ENCODE measurements at places on chromosomes 5 and 9. TPM values are rescaled to one million over a fixed set of nuclear protein-coding genes. Genes with fewer than 3 reads are reported as not detected.

DNA sequence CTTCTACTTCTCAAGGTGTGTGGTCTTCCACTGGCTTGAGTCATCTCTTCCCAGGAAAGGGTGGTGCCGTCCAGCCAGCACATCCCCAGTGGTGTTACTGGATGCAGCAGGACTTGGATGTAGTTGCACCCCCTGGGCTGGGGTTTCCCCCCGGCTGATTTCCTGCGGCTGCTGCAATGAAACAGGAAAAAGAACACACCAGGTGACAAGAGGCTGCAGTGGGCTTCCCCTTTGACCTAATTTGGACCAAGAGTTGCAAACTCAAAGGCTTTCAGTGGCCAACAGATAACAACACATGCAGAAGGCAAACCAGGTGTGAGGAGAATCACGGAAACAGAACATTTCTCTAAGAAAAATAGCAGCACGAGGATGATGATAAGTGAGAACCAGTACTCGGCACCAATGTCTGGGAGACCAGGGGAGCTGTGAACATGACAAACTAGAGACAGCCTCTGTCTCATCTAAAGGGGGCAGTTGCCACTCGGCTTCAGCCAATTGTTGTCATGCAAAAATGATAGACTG, 83.7 kb downstream of the PDE6A start:
- H3K27me3 ChIP-seq: no peaks in the 10 kb centered on the region
- H3K36me3 ChIP-seq: no peaks in the 10 kb centered on the region
- peaks cover 13% of the 10 kb centered on the region for H3K4me1 ChIP-seq
- no peak for DNase-seq
- peak overlapping the region; percentile 7 for H3K27ac ChIP-seq

DNA sequence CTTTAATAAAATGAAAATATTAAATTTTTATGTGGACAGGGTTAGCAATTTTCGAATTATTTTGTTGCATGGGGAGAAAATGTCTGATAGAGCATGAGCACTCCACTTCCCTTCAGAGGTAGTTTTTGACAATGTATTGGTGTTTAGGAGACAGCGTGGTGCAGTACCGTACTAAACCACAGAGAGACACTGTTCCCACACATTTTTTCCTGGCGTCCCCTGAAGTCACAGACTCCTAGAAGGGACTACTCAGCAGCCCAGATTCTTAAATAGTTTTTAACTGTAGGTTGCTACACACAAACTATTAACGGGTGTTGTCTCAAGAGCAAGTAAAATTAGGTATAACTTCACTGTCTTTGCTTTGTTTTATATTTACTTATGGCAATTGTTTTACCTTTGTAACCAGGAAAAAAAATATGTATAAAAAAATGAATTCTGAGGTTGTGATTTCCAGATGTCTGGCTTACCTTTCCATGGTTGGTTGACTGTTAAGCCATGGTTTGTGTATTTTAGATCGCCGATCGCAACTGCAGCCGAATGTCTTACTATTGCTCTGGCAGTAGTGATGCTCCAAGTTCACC, 171.2 kb downstream of the DOCK8 start:
- no peaks in the 10 kb centered on the region for H3K4me1 ChIP-seq
- peaks cover 95% of the 10 kb centered on the region for H3K36me3 ChIP-seq
- DNase-seq: no peak
- no peak overlapping the region for H3K4me3 ChIP-seq
- no peak overlapping the region for H3K27ac ChIP-seq
- H3K27me3 ChIP-seq: no peaks in the 10 kb centered on the region

DNA sequence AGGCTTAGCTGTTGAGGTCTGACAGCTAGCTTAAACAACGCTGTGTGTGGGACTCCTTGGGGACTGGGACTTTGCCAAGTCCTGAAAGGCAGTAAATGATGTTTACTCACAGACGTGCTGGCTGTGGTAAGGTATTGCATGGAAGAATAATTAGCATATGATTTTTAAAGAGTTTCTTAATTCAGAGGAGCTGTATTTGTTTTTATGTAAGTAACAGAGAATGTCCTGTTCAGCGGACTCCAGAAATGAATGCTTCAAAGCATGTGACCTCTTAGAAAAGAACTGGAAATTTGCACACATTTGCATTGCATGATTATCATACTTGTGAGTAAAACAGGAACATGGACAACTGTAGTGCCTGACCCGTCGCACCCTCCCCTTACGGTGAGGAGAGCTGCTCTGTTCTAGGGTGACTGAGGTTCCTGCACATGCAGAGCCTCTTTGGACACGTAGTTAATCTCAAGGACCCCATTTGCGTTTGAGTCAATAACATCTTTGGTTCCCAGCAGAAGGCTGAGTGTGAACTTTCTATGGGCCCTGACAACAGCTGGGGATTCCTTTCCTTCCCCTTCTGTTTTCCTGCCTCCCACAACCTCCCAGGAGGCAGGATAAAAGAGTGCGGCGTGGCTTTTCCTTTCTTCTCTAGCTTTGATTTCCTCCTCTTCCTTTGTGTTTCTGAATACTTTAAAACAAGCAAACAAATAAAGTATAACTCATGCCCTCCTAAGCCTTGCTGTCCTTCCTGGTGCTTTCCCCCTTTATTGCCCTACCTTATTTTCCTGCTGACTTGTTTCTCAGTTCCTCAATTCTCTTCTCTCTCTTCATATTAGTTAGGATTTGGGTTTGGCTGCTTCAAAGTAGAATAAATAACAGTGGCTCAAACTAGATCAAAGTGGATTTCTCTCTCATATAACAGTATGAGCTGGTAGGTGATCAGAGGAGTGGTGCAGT, 157.2 kb upstream of the CD180 start:
- no peaks in the 10 kb centered on the region for H3K36me3 ChIP-seq
- H3K27me3 ChIP-seq: peaks cover 6% of the 10 kb centered on the region
- peaks cover 28% of the 10 kb centered on the region for H3K4me1 ChIP-seq
- H3K27ac ChIP-seq: no peak overlapping the region

- no peak overlapping the region for H3K4me3 ChIP-seq
- no peak overlapping the region for H3K27ac ChIP-seq
- H3K4me1 ChIP-seq: peaks cover 2% of the 10 kb centered on the region
- no peaks in the 10 kb centered on the region for H3K36me3 ChIP-seq
- H3K27me3 ChIP-seq: no peaks in the 10 kb centered on the region
Measured at GRCh38 chr5:69083412-69083811, 10.4 kb upstream of the SLC30A5 start.

SERF1B gene
- total RNA-seq: 22.9 TPM

DNA sequence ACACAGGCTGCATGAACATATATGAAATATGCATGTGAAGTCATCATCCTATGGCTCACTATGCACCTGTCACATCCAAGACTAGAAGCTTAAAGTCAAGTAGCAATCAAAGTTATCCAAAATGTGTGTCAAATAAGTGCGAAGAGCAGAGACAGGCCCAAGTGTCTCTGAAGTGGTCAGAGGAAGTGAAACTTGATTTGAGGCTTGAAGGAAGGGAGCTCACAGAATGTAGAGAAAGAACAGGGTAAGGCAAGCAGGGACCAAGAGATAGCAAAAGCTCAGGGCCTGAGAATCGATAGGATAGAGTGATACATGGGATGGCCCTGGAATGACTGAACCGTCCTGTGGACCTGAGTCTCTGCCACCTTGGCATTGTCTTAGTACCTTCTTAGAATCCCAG, 274.3 kb upstream of the TRPC7 start:
- H3K4me3 ChIP-seq: no peak overlapping the region
- H3K4me1 ChIP-seq: no peaks in the 10 kb centered on the region
- no peaks in the 10 kb centered on the region for H3K27me3 ChIP-seq
- H3K36me3 ChIP-seq: no peaks in the 10 kb centered on the region
- DNase-seq: no peak

- DNase-seq: no peak
- H3K27ac ChIP-seq: peak overlapping the region; percentile 67
- H3K4me3 ChIP-seq: peak overlapping the region; percentile 92
- no peaks in the 10 kb centered on the region for H3K27me3 ChIP-seq
Measured at GRCh38 chr9:37902796-37903646, 906 bp downstream of the SLC25A51 start.

PCDHA1 gene
- not detected for total RNA-seq

DNA sequence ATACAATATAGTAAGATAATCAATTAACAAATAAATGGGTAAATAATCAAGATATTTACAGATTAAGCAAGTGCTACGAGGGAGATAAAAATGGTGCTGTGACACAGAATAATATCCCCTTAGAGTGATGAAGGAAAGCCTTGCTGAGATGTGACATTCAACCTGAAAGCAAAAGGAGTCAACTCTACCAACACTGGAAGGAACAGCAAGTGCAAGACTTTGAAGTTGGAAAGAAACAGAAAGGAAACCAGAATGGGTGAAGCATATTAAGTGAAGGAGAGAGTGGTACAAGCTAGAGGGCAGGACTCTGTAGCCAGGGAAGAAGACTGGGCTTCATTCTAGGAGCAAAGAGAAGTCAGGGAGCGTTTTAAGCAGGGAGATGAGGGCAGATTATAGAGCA, 12.2 kb upstream of the MEGF9 start:
- no peaks in the 10 kb centered on the region for H3K36me3 ChIP-seq
- H3K27ac ChIP-seq: no peak overlapping the region
- DNase-seq: no peak
- H3K4me1 ChIP-seq: peaks cover 4% of the 10 kb centered on the region

CCNI2 gene
- total RNA-seq: 10.2 TPM

SLC46A2 gene
- total RNA-seq: not detected

MACIR gene
- 1.8 TPM for total RNA-seq

- H3K4me1 ChIP-seq: no peaks in the 10 kb centered on the region
- no peak overlapping the region for H3K4me3 ChIP-seq
- no peak for DNase-seq
- no peak overlapping the region for H3K27ac ChIP-seq
Measured at GRCh38 chr5:52269401-52269800, 518.3 kb upstream of the ITGA1 start.

FLT4 gene
- 44.5 TPM for total RNA-seq

GRCh38 chr9:125707472-125707804, 430 bp upstream of the MAPKAP1 start:
- peaks cover 21% of the 10 kb centered on the region for H3K4me1 ChIP-seq
- H3K36me3 ChIP-seq: peaks cover 8% of the 10 kb centered on the region
- peaks cover 4% of the 10 kb centered on the region for H3K27me3 ChIP-seq
- DNase-seq: no peak
- peak overlapping the region; percentile 94 for H3K27ac ChIP-seq
- peak overlapping the region; percentile 82 for H3K4me3 ChIP-seq

DNA sequence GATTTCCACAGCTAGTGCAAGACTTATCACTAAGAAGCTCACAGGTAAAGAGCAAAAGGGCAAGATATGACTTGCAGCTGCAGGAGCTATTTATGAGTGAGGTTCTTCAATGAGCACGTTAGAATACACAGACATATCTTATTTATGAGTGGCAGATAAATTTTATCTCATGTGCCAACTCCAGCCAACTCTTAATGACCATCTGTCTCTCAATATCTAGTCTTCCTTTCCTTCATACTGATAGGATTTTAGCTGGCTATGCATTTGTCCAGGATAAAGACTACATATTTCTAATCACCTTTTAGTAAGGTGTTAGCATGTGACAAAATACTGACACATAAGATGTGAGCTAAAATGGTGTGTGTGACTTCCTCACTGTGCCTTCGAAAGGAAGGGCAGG, 304.5 kb downstream of the TRPM3 start:
- no peak for DNase-seq
- H3K27me3 ChIP-seq: no peaks in the 10 kb centered on the region
- no peaks in the 10 kb centered on the region for H3K36me3 ChIP-seq
- no peak overlapping the region for H3K4me3 ChIP-seq

IL13 gene
- total RNA-seq: 0.31 TPM

C5orf58 gene
- total RNA-seq: not detected

IFNA2 gene
- not detected for total RNA-seq

GRCh38 chr9:35688558-35689541, 875 bp downstream of the TPM2 start:
- no peaks in the 10 kb centered on the region for H3K36me3 ChIP-seq
- H3K27ac ChIP-seq: peak overlapping the region; percentile 73

DNA sequence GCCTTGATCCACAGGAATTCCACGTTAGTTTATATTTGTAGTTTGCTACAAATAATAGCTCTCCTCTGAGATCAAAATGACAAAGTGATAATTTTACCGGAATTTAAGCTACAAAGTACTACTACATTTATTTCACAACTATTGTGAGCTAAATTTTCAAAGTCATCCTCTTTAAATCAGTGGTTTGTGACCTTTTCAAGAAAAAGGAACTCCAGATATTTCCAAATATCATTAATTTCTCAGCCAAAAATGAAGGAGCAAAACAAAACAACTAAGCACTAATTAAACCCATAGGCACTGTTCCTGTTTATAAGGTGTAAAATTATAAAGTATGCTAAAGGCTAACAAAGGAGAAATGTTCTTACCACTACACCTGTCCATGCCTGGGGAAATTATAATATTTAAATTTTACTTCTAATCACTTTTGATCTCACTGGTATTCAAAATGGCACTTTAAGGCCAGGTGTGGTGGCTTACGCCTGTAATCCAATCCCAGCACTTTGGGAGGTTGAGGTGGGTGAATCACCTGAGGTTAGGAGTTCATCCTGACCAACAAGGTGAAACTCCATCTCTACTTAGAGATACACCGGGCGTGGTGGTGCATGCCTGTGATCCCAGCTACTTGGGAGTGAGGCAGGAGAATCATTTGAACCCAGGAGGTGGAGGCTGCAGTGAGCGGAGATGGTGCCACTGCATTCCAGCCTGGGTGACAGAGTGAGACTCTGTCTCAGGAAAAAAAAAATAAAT, 77.5 kb downstream of the CEMIP2 start:
- H3K4me1 ChIP-seq: peaks cover 12% of the 10 kb centered on the region
- no peak overlapping the region for H3K27ac ChIP-seq
- no peaks in the 10 kb centered on the region for H3K27me3 ChIP-seq
- no peak overlapping the region for H3K4me3 ChIP-seq
- DNase-seq: no peak
- H3K36me3 ChIP-seq: peaks cover 72% of the 10 kb centered on the region

DNA sequence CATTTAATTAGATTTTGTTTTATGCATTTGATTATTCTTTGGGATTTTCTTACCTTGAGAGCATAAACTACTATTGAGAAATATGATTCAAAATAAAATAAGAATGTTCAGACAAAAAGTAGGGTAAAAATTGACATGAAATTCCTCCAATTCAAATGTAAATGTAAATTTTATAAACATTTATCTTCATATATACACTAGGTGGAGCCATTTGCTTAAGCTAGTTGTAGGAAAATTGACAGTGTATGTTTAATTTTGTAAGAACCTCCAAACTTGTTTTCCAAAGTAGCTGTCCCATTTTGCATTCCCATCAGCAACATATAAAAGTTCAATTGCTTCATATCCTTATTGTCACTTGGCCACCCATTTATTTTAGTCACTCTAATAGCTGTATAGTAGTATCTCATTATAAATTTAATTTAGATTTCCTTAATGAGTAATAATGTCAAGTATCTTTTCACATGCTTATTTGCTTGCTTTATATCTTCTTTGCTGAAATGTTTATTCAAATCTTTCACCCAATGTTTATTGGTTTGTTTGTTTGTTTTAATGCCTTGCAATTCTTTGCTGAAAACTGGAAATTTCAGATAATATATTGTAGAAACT, 37.6 kb upstream of the SLCO6A1 start:
- H3K4me1 ChIP-seq: peaks cover 2% of the 10 kb centered on the region
- no peak for DNase-seq
- H3K4me3 ChIP-seq: no peak overlapping the region

GRCh38 chr9:86902176-86902575, 45.1 kb downstream of the GAS1 start:
- H3K27ac ChIP-seq: no peak overlapping the region
- H3K4me3 ChIP-seq: peak overlapping the region; percentile 29
- H3K27me3 ChIP-seq: peaks cover 87% of the 10 kb centered on the region
- no peak for DNase-seq
- H3K4me1 ChIP-seq: peaks cover 18% of the 10 kb centered on the region

GRCh38 chr9:137984520-137985257, 107.1 kb downstream of the CACNA1B start:
- H3K36me3 ChIP-seq: no peaks in the 10 kb centered on the region
- H3K27me3 ChIP-seq: peaks cover 18% of the 10 kb centered on the region
- H3K4me3 ChIP-seq: no peak overlapping the region
- H3K27ac ChIP-seq: no peak overlapping the region
- no peaks in the 10 kb centered on the region for H3K4me1 ChIP-seq
- DNase-seq: no peak

GRCh38 chr9:94833802-94834201, 107.3 kb downstream of the AOPEP start:
- peaks cover 17% of the 10 kb centered on the region for H3K36me3 ChIP-seq
- DNase-seq: no peak
- H3K27ac ChIP-seq: no peak overlapping the region

Data from naive thymus-derived CD8-positive, alpha-beta T cell (primary cell).